ENCODE measurements at places on chromosomes 16 and 17.
A peak's percentile ranks its signal among the peaks of the same experiment; 100 is the strongest.

DNA sequence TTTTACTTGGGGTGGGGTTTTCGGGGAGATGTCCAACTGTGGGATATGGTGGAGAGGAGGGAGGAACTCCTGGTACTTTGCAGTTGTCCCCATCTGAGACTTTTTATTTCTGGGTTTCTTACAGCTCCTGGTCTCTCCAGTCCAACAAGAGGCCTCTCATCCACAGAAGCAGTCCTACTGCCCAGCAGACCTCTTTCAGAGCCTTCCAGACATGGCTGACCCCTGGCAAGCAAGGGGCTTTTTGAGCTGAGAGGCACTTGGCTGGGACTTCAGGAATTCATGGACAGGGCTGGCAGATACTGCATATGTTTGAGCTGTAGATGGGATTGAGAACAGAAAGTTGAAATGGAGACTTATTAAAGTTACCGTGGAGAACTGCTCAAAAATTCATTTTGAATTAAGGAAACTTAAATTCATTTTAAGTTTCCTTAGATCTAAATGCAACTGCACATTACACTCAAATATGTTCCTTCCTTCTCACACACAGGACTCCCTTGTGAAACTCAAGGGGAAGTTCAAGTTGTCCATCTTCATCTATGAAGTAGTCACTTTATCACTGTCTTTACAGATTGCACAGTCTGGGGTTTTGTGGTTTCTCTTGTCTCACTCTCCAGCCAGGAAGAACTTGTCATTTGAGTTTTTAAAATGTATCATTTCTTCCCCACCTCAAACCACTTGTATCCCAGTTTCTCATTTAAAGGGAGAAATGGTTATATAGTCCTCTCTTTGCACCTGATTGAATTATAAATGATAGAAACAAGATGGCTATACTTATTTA, 1.1 kb downstream of the LASP1NB start:
- DNase-seq: no peak

DNA sequence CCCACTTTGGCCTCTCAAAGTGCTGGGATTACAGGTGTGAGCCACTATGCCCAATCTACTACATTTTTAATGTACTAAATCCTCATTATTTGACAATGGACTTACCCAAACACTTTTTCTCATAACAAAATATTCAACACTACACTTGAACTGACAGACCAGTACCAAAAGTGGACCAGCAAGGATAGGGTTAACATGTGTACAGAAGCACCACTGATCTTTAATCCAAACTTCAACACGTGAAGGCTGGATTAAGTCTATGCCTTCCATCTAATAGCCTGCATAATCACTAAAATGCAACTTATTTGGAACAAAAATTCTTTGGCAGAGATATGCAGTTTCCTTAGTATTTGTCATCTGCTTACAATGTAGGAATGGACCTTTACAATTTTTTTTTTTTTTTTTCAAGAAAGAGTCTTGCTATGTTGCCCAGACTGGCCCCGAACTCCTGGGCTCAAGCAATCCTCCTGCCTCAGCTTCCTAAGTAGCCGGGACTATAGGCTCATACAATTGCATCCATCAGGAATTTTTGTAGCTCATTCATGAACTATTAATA, 60.0 kb upstream of the BCAR1 start:
- DNase-seq: no peak

DNA sequence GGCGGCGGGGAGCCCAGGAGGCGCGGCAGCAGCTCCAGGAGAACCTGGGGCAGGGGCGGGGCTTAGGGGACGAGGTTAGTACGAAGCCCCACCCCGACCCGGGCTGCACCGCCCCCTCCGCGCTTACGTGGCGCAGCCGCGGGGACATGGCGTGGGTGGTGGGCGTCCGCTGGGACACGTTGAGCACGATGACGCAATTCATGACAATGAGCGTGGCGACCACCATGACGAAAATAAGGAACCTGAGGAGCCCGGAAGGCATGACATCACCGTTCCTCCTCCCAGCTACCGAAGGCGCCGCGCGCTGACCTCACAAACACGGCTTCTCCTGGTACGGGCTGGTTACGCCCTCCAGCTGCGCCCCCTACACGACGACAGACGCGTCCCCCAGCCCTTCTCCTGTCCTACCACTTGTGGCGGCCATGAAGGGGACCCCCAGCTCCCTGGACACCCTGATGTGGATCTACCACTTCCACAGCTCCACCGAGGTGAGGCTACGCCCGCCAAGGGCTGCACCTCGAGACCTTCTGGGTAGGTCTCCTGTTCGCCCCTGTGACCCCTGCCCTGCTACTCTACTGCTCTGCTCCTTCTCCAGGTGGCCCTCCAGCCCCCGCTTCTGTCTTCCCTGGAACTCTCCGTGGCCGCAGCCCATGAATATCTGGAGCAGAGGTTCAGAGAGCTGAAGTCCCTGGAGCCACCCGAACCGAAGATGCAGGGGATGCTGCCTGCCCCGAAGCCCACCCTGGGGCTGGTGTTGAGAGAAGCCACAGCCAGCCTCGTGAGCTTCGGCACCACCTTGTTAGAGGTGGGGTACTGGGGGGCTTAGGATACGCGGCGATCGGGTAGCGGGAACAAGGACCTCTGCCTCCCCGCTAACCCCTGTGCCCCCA, at the start of gene C17orf107:
Gene C17orf107, plus strand, starts transcription at position 196 of the 890 bp plus-strand sequence. Its CDS starts 227 bp downstream, at position 423.
- DNase-seq: peak; percentile 99

- no peak for DNase-seq
These were observed 80.5 kb downstream of the KSR1 start for GRCh38 chr17:27536781-27537180.

Data from stimulated activated CD4-positive, alpha-beta T cell treated with anti-CD3 and anti-CD28 coated beads, TNF-alpha, amount 100 ng/mL, for 48 hours (primary cell).